ENCODE measurements at places on chromosomes 3 and 15. TPM values are rescaled to one million over a fixed set of nuclear protein-coding genes. Genes with fewer than 3 reads are reported as not detected.

Gene CD80
- 0.03 TPM for total RNA-seq

Gene CLDN1
- total RNA-seq, result 15.3 TPM

Gene SPINK8
- total RNA-seq, result not detected

Gene KCNMB3
- 1.4 TPM for total RNA-seq

Gene SACM1L
- total RNA-seq, result 15.6 TPM

Gene CHRNB4
- 0.53 TPM for total RNA-seq

Data from A549 treated with AZD2906 at 1 μM for 4 hours (cell line).